ENCODE measurements at places on chromosomes 5 and 9.

DNA sequence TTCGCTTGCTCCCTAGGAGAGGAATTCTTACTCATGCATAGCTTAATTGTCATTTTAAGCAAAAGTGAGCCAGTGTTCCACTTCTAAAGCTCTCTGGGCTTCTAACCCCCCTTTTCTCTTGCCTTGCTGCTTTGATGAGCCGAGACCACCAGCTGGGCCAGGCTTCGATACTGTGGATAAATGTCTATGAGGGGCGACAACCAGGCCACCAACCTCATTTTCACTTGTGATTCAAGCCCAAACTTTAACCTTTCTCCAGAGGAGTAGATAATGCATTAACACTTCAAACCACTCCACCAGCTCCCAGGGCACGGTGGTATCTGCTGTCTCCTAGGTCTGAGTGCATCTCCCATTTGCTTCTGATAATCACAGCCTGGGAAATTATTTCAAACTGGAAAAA lies 205.6 kb downstream of the PSAT1 start:
- no peak for DNase-seq

DNA sequence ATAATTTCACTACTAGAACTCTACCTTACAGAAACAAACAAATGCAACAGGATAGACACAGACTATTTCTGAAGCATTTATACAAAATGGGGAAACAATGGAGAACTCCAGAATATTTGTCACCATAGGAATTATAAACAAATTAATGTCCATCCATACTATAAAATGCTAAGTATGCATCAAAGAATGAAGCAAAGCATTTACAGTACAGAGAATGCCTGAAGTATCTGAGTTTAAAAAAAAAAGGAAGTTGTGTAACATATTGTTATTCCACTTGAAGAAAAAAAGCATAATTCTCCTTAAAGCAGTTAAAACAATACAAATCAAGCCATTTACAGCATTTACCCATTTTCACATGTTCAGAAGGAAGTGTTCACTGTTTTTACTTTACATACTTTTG lies 53.0 kb downstream of the DROSHA start:
- no peak for DNase-seq

DNA sequence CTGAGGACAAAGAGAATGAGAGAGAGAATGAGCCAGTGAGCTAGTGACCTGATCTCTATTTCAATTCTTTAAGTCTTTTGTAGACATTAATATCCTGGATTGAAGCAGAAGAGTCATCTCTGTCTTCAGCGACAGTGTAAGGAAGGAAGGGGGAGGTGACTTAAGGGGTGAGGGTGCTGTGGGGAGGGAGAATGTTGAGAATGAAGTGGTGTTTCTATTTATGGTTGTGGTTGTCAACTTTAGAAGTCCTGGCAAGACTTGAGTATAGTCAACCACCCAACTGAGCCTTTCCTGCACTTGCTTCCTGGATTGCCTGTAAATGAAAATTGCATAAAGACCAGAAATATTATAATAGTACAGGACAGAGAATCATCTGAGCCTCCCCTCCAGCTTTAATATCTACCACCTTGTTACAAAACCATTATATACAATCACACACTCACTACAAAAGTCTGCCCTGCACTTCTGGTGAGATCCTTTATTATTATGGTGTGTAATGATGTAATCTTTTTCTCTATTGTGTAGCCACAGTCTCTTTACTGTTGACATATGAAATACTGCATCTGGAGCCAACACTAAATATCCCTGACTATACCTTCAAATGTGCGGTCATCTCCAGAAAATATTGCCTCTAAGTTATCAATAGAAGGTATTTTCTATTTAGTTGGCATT lies 91.7 kb downstream of the NTRK2 start:
- DNase-seq = no peak

DNA sequence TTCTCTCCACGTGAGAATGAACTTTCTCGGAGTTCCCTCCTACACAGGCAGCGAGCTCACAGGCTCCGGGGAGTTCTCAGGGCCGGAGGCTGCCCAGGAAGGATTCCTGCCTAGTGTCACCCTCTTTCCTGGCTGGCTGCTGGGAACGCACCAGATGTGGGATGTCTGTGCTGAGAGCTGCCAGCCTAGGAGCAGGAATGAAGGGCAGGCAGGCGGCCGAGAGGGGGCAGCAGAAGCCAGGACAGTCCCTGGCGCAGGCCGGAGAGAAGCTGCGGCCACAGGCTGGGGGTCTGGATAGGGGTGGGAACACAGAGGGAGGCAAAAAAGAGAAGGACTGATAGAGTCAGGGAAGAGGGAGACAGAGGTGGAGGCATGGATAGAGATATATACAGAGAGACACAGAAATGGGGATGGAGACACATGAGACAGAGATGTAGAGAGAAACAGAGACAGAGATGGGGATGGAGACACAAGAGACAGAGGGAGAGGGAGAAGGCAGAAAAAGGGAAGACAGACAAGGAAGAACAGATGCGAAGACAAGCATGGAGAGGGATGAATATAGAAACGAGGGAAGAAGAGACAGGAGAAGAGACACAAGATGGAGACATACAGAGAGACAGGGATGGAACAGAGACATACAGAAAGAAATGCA lies 25.3 kb upstream of the ENHO start:
- DNase-seq = no peak

DNA sequence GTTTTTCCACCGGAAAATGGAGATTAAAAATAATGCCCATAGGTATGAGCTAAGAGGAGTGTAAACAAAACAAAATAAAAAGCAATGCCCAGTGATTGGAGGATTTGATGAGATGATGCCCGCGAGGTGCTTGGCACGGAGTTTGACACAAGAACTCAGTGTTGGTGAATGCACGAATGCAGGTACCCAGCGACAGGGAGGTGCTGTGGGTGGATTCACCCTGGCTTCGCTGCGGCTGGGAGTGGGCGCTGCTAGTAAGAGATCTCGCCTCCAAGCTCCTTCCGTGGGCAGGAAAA lies 526 bp upstream of the STXBP1 start:
- DNase-seq = no peak

- no peak for DNase-seq
Observed at GRCh38 chr5:37370550-37370863, 399 bp downstream of the NUP155 start.

DNA sequence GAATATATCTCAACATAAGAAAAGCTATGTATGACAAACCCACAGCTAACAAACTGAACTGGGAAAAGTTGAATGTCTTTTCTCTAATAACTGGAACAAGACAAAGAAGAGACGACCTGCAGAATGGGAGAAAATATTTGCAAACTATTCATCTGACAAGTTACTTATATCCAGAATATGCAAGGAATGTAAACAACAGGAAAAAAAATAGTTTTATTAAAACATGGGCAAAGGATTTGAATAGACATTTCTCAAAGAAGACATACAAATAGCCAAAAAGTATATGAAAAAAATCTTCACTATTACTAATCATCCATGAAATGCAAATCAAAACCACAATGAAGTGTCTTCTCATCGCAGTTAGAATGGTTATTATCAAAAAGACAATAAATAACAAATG lies 181.7 kb upstream of the TLX3 start:
- no peak for DNase-seq

- no peak for DNase-seq
Observed at GRCh38 chr9:78547831-78548230, 250.9 kb downstream of the PSAT1 start.

GRCh38 chr5:180830253-180831138 lies 27.9 kb upstream of the MGAT1 start:
- DNase-seq = no peak

GRCh38 chr5:137641148-137641547 lies 94.7 kb downstream of the KLHL3 start:
- DNase-seq = no peak

DNA sequence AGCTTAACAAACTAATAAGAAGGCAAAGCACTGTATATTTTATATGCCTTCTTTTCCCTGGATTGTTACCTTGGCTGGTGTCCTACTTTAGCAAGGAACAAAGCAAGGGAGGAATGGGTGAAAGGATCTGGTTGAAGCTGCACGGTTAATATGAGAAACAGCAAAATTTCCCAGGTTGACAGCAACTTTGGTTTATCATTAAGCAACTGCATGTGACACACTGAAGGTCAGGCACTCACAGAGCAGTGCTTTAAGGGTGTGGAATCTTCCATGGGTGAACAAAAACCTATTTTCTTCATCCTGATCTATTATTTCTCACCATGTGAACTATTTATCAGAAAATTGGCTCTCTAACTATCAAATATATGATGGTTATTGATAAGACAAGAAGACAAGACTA lies 109.0 kb upstream of the ATP10B start:
- no peak for DNase-seq

GRCh38 chr5:135238622-135239452 lies 160.2 kb downstream of the MACROH2A1 start:
- DNase-seq = no peak

DNA sequence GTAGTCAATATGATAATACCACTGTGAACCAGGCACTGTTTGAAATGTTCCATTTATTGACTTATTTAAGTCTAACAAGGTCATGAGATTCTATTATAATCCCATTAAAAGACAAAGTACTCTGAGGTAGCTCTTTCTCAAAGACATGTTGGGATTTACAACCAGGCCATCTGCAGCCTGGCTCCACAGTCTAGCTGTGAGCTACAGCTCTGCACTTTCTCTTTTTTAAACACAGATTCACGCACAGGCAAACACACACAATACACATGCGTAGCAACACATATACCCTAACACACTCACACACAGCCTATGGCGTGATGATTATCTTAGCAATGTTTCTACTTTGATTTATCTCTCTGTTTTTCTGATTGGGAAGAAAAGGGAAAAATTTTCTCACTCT lies 174.3 kb downstream of the PRR16 start:
- DNase-seq = no peak

- no peak for DNase-seq
Observed at GRCh38 chr9:79769476-79770275, 197.9 kb downstream of the TLE4 start.

DNA sequence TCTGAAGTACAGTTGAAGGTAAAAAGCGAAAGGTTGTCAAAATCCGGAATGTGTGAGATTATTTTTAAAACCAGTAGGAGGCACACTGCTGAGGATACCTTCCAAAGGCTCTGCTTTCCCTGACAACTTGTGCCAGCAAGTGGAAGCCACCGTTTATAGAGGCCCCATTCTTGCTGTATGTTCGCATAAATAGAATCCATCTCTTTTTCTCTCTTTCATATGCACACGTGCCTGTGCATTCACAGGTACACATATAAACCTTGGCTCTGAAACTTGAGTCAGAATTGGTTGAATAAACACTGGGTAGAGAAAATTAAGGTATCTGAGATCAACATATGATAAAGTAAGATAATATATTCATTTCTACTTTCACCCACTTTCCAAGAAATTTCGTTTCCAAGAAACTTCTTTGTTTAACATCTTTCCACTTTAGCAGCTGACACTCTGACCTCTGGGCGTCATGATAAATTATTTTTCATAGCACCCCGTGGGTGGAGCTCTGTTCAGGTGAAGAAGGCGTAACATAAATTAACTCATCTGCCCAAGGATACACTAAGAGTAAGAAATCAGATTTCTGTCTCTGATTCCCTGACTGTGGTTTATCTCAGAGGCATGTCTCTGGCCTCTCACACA lies 63.7 kb upstream of the RICTOR start:
- no peak for DNase-seq

- DNase-seq = peak; percentile 50
Observed at GRCh38 chr5:759111-759751, 25.3 kb downstream of the ZDHHC11B start.

GRCh38 chr9:126457890-126458289 lies 131.3 kb downstream of the MVB12B start:
- DNase-seq = no peak

DNA sequence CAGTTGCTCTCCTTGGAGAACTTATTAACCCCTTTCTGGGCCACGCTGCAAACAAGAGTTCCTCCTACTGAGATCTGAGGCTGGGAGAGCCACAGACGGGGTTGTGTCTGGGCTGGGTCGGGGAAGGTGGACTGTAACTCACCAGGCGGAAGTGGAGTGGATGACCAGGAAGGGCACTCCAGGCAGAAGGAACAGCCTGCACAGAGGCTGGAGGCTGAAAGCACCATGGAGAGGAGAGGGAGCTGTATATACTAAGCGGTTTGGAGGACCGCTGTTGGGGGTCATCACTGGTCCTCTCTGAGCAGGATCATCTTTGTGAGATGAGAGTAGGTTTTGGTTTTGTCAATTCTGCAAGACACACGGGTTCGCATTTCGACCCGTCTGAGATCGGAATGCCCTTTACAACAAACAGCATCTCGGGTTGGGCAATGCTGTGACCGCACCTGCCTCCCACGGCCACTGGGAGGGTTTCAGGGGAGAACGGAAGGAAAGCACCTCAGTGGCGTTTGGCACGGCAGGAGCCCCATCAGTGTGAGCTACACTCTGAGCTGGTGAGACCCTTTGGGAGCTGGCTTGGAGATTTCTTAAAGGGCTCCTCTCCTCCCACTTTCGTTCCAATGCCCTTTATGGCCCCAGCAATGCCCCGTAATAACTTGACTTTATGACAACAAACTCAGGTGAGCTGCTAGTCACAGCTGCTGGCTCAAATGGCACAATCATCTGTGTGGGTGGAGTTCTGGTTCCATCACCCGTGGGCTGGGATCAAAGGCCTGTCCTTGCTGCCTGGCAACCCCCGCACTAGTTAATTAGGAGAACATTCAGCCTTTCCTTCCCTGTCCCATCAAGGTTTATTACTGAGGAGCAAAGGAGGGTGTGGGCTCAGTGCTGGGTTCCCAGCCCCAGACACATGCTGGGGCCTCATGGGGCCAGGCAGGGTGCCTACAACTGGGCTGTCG lies 18.7 kb upstream of the NEURL1B start:
- no peak for DNase-seq

GRCh38 chr5:1663186-1663585 lies 136.5 kb downstream of the MRPL36 start:
- DNase-seq = no peak

GRCh38 chr9:70588381-70588780 lies 173.9 kb upstream of the KLF9 start:
- DNase-seq = no peak

GRCh38 chr5:170503990-170504596 lies at the start of gene KCNIP1:
Gene KCNIP1 (plus strand): TSS chr5:170504020.
- no peak for DNase-seq

- DNase-seq = no peak
Observed at GRCh38 chr9:123419091-123419490, 63.1 kb downstream of the CRB2 start.

- DNase-seq = no peak
Observed at GRCh38 chr5:137954131-137954879, 65.0 kb downstream of the PKD2L2 start.

DNA sequence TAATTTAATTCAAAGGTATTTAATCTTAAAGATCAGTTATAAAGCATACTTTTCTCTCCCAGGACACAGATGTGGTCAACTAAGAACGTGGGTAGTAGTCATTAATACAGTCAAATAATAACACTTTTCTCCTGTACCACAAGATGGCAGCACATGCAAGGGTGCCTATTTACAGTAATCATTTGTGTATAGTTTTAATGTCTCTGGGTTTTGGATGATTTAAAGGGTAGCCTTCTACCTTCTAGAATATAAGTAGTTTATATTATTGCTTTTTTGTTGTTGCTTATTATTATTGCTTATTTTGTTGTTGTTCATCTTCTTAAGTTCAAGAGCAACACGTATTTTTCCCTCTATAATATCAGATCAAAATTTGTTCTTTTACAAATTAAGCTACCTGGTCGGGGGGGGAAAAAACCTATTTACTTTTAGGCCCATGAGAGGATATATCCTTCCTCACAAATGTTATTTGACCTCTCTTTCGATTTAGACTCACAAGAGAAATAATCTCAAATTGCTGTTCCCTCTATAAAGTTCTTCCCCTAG lies 59.6 kb upstream of the SLC27A6 start:
- DNase-seq = no peak

Data from thymus (tissue), 14 donors.